ENCODE measurements at places on chromosomes 3 and 15.

DNA sequence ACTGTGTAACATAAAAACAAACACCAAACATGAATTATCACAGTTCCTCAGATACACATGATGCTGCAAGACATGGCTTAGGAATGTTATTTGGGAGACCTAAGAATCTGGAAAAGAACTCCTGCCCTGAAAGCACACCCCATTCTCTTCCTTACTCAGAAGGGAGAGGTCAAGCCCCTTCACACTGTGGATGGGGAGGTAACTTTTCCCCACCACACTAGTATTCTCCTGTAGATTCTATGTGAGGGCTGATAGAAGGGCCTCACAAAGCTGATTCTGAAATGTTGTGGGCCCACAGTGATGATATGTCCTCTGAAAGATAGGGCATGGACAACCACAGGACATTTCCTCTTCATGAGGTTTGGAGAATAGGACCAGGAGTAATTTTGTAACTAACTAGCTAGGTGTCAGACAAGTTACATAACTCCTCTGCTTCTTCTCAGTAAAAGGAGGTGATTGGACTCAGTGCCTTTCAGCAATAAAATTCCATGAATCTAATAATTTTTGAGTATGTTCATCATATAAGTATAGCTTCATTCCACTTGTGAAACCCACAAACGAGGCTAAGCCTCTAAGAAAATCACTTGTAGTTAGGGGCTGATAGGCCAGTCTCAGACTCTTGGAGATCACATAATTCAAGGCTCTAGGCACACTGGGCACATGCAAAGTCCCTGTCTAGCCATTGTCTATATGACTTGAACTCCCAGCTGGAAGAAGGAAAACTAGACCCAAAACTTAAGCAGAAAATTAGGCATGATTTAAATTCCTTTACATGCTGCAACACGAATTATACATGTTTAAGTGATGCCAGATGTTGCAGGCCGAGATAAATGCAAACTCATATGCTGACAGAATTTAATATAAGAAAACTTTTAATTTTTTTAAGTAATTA lies 7.5 kb downstream of the PTX3 start:
- no peak for DNase-seq

DNA sequence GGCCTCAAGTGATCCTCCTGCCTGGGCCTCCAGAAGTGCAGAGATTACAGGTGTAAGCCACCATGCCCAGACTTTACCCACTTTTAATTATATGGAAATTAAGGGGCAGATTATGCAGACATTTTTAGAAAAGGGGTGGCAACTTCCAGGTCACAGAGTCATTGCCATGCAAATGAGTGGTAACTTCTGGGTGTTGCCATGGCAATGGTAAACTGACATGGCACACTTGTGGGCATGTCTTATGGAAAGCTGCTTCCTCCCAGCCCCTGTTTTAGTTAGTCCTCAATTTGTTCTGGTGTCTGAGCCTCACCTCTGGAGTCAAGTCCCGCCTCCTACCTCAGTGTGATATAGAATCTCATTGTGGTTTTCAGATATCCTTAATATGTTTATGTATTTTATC lies 49.7 kb downstream of the PCNP start:
- no peak for DNase-seq

DNA sequence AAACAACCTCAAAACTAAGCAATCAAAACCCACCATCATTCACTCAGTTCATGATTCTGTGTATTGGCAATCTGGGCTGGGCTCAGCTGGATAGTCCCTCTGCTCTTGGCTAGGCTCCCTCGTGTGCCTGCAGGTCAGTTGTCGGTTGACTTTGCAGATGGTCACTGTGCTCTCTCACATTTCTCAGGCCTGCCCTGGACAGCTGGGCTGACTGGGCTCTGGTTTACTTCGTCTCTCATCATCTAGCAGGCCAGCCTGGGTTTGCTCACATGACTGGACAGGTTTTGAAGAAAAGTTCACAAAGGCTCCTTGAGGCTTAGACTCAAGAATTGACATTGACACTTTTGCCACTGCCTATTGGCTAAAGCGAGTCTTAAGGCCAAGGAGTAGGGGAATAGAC lies 105.0 kb upstream of the CTNNB1 start:
- DNase-seq = no peak

- no peak for DNase-seq
Observed at GRCh38 chr15:63353261-63353660, 28.4 kb downstream of the CA12 start.
